ENCODE measurements at places on chromosomes 3 and 15.

GRCh38 chr3:111764645-111765091 lies 94.4 kb upstream of the PHLDB2 start:
- no peak for DNase-seq

- no peak for DNase-seq
Measured at GRCh38 chr3:36965440-36965839, 20.6 kb upstream of the TRANK1 start.

DNA sequence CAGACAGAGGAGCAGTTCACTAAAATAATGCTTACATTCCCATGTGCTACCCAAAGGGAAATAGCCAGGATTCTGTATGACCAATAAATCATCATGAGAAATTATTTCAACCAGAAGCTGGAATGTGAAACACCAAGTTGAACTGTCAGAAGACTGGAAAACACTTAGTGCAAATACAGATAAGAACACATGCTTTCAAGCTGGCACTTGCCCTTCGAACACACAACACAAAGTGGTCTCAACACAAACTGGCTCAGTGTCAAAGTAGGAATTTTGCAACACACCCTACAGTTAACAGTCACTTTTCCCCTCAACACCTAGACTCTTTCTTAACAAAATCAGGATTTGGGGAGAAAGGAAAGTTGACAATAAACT lies 1.3 kb downstream of the FSD2 start:
- DNase-seq: no peak

- DNase-seq: no peak
Measured at GRCh38 chr3:79358327-79358726, 409.5 kb downstream of the ROBO1 start.

DNA sequence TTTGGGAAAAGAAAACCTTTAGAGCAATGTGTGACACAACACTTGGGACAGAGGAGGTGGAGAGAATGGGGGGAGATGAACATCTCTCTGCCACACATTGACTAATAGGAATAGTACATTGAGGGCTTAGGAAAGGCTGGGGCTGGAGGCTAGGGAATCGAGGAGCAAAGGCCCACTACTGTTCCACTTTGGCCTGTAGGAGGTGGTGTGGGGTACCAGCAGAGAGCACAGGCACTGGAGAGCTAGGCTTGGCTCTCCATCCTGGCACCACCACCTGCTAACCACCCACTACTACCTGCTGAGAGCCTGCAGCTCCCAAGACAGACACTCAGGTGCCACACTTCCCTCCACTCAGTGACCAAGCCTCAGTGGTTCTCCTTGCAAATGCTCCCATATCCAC lies 19.4 kb downstream of the CCDC32 start:
- DNase-seq: no peak

DNA sequence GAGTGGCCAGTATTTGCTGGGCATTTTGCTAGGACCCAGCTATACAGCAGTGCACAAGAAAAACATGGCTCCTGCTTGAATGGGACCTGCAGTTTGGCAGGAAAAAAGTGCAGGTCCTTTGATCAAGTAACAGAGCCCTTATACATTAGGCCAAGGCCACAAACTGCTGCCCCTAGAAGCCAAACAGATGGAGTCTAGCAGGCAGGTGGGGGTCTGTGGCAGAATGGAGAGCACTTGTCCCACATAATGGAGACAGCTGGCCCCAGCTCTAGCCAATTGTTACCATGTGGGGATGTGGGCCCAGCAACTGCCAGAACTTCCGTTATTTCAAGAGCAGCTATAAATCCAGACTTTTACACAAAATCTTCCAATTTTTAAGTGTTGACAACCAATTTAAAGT lies 79.3 kb downstream of the SHQ1 start:
- no peak for DNase-seq
